Gastrocnemius medialis (tissue), 4 donors: ENCODE measurements at places on chromosomes 2 and 18.

DNA sequence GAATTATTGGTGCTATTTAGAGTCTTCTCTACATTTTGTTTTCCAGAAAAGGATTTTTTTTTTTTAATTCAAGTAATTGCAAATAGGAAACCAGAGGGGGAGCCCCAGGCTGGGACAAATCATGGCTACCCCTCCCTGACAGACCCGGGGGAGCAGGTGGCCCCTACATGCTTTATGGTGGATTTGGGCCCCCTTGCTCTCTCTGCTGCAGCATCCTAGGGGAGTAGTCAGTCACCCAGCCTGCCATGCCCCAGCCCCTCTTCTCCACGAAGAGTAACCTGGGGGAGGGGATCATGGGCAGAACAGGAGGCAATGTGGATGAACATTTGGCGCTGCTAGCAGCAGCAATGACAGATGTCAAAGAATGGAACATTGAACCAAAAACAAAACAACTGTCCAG lies 4.6 kb downstream of the C2orf81 start:
- DNase-seq, result no peak

DNA sequence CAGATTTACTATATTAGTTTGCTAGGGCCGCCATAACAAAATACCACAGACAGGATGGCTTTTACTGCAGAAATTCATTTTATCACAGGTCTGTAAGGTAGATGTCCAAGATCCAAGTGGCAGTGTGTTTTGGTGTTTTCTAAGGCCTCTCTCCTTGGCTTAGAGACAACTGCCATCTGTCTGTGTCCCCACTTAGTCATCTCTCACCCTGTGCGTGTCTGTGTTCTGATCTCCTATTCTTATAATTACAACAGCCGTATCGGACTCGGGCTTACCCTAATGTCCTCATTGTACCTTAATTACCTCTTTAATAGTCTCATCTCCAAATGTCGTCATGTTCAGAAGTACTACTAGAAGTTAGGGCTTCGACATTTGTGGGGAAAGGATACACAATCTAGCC lies 362.3 kb upstream of the CDH19 start:
- DNase-seq, result no peak

- no peak for DNase-seq
Measured at GRCh38 chr2:217420854-217421253, 561.0 kb upstream of the TNP1 start.

DNA sequence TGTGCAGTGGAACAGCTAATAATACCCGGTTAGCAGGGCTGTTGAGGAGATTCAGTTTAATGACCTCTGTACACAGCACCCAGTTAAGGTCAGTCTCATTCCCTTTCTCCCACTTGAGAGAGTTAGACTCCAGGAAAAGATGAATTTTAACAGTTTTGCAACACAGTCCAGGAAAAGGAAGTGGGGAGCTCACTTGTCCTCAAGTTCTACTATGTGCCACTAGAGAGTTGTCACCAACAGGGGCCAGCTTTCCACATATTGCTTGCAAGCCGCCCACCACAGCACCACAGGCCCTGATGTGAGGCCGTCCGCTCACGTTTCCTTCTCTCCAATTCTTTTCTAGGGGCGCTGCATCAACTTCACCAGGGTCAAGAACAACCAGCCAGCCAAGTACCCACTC lies 142.1 kb downstream of the GFPT1 start:
- no peak for DNase-seq

DNA sequence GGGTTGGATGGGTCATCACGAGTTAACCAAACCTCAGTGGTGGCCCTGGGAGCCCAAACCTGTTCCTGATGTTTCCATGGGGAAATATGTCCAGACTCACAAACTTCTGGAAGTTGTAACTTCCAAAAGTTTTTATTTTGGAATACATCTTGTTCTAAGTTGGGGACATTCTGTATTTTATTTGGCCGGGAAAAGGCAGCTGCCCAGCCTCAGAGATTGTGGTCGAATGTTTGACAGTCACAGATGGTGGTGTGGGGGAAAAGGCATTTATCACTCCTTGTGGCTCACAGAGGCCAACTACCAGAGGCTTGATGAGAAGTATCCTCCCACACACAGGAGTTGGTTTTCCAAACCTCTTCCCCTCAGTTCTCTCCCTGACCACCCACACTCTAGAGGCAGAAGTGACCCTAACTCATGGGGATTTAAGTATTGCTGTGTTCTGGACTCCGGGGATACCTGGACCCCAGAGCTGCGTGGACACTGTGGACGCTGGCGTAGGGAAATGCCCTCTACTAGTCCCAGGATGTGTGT lies 124.7 kb upstream of the PPP1CB start:
- DNase-seq, result peak; percentile 45

DNA sequence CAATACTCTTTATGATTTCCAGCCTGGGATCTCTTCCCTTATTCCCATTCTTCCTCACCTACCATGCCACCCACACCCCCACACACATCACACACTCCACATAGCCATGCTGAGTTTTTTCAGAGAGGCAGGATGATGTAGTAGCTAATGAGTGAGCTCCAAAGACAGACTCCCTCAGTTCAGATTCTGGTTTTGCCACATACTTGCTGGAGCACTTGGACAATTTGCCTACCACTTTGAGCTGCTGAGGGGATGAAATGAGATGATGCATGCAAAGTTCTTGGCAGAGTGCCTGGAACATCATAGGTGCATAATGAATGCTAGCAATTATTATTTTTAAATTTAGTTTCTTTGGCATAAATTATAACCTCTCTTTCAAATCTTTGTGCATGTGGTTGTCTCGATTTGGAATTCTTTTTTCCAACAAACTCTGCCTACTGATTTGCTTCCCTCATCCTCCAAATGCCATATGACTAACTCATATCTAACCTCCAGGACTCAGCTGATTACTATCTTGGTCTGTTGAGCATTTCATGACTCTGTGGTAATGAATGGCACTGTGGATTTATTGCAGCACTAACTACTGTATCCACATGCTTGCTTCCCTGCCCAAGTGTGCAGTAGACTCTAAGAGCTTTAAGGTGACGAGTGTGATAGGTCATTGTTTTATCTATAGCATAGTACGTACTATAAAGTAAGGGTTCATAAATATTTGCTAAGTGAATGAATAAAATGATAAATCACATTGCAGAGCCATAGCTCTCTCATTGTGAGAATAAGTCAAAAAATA lies 99.1 kb downstream of the TACR1 start:
- no peak for DNase-seq

GRCh38 chr2:214676421-214677089 lies 132.9 kb downstream of the BARD1 start:
- DNase-seq, result no peak

DNA sequence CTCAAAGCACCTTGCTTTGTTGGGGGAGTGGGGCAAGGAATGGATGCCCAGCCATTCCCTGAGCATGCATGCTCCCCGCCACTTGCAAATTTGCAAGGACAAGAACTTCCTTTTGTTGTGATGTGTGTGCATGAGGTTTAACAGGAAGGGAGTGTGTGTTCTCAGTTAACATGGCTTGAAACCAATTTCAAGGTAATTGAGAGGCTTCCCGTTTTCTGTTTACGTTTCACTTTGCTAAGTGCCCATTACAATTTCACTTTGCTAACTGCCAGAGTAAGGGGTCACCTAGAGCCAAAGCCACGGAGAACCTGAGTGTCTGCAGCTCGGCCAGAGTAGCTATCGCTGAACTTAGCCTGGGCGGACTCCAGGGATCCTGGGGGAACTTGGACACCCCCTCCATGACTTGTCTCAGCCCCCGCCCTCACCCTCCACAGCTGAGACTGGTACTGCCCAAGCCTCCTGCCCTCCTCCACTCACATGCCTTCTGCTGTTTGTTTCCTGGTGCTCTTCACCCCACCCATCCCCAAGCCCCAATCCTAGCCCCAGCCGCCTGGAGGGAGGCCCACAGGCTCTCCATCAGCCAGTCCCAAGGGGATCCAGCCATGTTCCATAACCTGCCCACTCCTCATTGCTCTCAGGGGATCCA lies 53.6 kb upstream of the LAPTM4A start:
- DNase-seq, result no peak

DNA sequence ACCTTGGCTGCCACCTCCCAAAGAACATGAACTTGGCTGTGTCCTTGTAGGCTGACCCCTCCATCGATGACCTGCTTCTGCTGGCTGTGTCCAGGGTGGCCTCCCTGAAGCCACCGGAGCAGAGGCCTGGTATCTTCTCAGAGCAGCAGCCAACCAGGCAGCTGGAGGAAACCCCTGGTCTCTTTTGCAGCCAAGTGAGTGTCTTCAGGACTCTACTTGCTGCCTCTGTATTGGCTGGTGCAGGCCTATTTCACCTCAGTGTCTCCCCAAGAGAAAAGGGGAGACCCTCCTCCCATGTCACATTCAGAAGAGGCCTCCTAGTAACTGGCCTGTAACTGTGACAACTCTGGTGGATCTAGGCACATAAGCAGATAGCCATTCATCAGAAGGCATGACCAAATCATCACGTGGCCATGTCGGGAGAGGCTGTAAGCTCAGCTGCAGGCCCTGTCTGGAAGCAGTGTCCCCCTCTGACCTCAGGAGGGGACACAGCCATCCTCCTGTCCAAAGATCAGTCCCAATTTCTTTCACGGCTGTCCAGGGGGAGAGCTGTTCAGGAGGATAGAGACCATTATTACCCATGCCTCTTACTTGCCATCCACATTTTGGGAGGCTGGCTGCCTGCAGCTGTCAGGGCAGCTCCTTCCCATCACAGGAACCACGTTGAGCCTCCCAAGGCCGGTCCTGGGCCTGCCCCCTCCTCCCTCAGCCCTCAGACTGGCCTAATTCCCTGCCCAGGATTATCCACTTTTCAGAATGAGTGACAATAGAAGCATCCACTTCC lies 20.9 kb upstream of the ROCK2 start:
- DNase-seq, result no peak

GRCh38 chr18:23363865-23364570 lies 89.1 kb upstream of the RIOK3 start:
- DNase-seq, result no peak

DNA sequence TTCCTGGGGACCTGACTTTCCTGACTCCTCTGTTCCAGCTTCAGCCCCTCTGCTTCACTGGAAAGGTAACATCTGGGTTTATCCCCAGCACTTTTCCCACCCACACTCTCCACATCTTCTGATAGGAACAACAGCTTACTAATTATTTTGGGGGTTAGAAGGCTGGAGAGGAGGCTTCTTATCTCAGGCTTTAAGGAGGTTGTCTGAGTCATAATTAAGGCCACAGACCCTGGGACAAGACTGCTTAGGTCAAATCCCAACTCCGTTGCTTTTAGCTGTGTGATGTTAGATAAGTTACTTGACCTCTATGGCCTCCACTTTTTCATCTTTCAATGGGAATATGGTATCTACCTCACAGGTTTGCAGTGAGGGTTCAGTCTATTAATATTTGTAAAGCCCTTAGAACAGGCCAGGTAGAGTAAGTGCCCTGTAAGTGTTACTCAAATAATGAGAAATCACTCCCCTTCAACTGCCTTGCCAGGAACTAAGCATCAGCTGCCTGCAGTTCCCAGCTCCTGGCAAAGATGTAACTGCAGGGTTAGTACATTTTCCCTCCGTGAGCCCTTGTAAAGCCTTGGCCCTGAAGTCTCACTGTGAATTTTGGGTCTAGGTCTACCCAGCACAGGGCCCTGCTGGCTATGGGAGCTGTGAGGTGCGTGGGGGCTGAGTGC lies 123.6 kb downstream of the MTX2 start:
- no peak for DNase-seq

GRCh38 chr18:45627204-45627526 lies 11.9 kb downstream of the SLC14A2 start:
- no peak for DNase-seq

- DNase-seq, result no peak
Measured at GRCh38 chr18:30999186-30999585, 43.4 kb downstream of the DSC3 start.

GRCh38 chr2:98480598-98480997 lies 35.9 kb downstream of the INPP4A start:
- DNase-seq, result no peak

GRCh38 chr2:5188636-5189035 lies 503.5 kb upstream of the SOX11 start:
- DNase-seq, result no peak

DNA sequence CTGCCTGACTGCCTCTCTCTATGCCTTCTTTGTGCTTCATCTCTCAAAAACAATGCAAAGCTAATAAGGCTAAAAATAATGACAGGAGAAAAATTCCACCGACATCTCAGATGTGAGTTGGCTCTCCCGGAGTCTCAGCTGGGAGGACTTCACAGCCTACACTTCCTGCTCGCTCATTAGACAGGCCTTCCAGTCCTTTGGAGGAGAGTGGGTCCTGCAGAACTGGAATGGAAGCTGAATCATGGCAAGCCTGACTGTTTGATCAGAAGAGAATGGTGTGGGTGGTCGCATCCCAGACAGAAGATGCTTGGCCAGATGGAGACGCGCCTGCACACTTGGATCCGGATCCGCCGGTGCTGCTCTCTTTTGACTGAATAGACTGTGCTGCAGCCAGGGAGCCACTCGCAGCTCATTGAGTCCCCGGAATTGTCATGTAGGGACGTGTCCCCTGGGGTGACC lies 49.7 kb downstream of the TRIB2 start:
- DNase-seq, result no peak

GRCh38 chr18:3199942-3200645 lies 19.7 kb downstream of the MYOM1 start:
- DNase-seq, result no peak

DNA sequence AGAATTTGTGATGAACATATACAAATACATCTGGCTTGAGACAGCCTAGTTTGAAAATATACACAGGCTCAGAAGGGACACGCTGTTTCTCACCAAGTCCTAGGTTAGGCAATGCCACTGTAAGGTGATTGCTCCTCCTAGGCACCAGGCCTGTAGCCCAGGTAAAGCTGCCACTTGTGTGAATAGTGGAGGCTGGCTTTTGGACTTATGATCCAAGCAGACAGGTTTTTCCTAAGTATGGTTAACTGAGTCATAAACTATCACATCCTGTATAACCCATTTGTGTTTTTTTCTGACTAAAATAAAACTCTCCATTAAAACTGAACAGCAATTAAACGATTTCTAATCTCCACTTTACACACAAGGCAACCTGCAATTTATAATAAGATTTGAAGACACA lies 81.0 kb downstream of the SEMA4F start:
- DNase-seq, result no peak

- no peak for DNase-seq
Measured at GRCh38 chr2:53058526-53058925, 709.1 kb upstream of the CHAC2 start.

DNA sequence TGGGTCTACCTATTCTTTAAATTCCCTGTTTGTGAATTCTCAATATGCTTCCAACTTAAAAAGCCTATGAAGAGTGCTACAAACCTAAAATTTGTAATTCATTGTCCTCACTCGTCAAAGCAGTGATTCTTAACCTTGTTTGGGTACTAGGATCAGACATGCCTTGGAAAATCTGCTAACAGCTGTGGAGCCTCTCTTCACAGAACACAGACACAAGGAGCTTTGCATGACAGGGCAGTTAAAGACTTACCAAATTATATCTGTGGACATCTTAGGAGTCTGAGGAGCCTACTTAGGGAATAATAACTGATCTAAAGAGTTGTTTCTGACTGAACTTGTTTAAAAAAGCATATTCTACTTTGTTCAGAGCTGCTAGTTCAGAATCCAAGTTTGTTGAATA lies 38.1 kb downstream of the TMEM87B start:
- DNase-seq, result no peak

- no peak for DNase-seq
Measured at GRCh38 chr18:11411048-11411447, 198.3 kb upstream of the SLC35G4 start.

GRCh38 chr2:157246765-157247407 lies 10.6 kb upstream of the GALNT5 start:
- no peak for DNase-seq

GRCh38 chr2:69755862-69756467 lies 14.0 kb downstream of the ANXA4 start:
- DNase-seq, result no peak
